Psoas muscle (tissue), 8 donors: ENCODE measurements at places on chromosomes 2 and 18.

GRCh38 chr2:85053802-85054201, 79.4 kb upstream of the TCF7L1 start:
- peak; percentile 74 for DNase-seq

- DNase-seq: no peak
Measured at GRCh38 chr18:77062518-77063003, 70.0 kb downstream of the MBP start.

GRCh38 chr18:11245879-11246278, 96.5 kb upstream of the PIEZO2 start:
- no peak for DNase-seq

GRCh38 chr18:63869374-63869773, 18.1 kb upstream of the SERPINB2 start:
- DNase-seq: no peak

DNA sequence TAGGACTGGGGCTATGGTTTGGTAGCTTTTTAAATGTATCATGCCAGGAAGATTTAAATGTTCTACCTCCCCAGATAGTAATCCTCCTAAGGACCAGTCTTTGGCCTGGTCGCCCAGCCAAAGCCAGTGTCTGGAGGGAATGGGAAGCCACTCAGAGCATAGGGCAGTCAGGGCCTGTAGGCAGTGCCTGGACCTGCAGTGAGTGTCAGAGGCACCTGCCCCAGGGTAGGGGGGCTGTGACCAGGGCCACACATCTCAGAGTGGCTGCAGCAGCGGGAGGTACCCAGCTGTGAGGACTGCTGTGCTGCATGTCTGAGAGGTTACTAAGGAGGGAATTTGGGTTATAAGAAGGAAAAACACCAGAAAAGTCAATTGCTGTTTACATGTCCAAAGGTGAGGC, 57.7 kb downstream of the MYT1L start:
- DNase-seq: no peak

DNA sequence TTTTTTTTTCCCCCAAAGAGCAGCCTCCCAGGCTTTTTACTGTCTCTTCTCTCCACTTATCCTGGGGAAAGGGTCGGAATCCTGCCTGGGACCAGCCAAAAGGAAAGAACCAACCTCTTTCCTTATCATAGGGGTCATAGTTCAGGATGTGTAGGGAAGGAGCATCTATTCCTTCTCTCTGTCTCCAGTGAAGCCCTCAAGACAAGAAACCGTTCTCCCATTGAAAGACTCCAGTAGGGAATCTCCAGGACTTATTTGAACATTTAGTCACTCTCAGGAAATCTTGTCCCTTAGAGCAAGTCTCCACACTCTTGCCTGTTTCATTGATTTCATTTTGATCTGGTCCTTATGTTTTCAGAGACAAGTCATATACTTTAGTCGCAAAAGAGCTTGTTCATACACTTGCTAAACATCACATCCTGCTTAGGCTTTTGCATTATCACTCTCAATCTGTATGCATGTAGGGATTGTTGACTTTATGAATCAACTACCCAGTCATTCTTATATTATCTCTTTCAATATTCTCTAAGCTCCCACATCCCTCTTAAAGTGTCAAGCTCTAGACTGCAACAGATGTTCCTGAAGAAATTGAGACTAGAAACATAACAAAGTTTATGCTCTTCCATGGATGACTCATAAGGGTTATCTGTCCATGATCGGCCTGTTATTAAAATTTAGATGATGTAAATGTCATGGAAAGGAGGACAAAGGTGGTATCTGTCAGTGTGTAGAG, 116.2 kb upstream of the ST6GAL2 start:
- no peak for DNase-seq

GRCh38 chr2:200087451-200087850, 132.1 kb downstream of the MAIP1 start:
- DNase-seq: no peak
